ENCODE measurements at places on chromosomes 16 and 17.

- DNase-seq, result peak; percentile 55
These were observed 530 bp downstream of the GSG1L start for GRCh38 chr16:28062847-28063521.

- no peak for DNase-seq
These were observed 712 bp upstream of the SPECC1 start for GRCh38 chr17:20008242-20009051.

DNA sequence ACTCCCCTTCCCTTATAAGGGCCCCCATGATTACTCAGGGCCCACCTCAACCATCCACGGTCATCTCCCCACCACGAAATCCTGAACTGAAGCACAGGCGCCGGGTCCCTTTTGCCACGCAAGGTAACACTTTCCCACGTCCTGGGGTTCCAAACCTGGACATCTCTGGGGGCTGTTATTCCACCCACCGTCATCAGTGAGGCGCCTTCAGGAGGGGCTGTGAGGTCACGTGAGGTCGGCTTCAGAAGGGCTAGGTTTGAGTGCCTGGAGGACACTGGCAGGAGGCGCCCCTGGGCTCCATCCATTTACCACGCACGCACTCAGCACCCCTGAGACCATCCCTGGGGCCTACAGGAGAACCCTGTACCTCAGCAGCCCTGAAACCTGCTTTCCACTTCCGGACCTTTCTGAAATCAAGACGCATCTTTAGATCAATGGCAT lies 4.1 kb downstream of the CD2BP2 start:
- DNase-seq, result no peak

DNA sequence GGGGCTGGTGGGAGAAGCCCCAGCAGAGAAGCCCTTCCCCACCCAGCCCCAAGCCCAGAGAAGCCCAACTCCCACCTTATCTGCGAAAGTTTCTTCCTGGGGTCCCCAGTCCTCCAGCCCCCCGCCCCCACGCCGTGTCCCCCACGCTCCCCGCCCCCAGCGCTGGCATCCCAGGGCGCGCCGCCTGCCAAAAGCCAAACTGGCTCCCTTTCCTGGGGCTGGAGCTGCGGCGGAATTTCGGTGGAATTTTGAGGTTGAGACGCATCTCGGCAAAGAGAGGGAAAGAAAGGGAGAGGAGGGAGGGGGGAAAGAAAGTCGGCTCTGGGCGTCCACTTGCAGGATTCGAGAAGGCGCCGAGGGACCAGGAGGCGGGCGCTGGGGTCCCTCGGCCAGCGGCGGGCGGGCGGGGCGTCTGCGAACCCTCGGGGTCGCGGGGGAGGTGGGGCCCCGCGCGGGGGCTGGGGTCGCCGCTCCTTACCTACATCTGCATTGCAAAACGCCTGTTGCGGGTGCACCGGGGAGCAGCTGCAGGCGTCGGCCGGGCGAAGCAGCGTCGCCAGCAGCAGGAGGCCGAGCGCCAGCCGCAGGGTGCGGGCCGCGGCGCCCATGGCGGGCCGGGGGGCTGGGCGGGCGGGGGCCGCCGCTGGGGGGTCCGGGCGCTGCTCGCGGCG lies 571 bp downstream of the TIMP2 start:
- DNase-seq, result peak; percentile 71

GRCh38 chr16:27287887-27288286 lies 19.3 kb upstream of the NSMCE1 start:
- DNase-seq, result no peak

- no peak for DNase-seq
These were observed 88.3 kb upstream of the PLEKHM1 start for GRCh38 chr17:45578516-45579455.

DNA sequence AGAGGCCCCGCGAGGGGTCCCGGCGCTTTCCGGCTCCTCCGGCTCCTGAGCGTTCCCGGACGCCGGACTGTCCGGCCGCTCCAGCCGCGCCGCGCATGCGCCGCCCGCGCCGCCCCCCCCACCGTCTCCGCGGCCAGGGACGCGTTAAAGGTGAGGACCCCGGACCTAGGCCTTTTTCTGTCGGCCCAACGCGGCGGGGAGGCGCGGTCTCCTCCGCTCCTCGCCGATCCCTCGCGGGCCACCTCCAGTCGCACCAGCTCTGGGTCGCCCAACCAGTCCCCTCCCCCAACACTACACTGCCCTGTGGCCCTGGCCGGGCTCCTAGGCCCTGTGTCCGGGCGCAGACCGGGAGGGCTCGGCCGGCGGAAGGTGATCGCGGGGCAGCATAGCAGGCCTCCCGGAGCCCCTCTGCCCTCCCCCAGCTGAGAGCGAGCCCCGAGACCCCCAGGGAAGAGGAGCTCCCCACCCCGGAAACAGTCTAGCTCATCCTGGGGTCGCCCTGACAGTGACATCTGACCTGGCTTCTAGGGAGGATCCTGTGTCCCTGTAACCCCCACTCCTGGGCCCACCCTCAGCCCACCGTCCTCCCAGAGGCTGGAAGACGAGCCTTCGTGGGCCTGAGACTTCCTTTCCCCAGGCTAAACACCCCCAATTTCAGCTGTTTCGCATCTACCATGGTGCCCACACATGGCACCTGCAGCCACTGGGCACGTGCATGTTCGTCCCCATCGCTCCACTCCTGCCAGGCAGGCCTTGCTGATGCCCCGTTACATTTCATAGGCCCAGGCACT lies 14.7 kb upstream of the BCAR1 start:
- DNase-seq, result peak; percentile 70

DNA sequence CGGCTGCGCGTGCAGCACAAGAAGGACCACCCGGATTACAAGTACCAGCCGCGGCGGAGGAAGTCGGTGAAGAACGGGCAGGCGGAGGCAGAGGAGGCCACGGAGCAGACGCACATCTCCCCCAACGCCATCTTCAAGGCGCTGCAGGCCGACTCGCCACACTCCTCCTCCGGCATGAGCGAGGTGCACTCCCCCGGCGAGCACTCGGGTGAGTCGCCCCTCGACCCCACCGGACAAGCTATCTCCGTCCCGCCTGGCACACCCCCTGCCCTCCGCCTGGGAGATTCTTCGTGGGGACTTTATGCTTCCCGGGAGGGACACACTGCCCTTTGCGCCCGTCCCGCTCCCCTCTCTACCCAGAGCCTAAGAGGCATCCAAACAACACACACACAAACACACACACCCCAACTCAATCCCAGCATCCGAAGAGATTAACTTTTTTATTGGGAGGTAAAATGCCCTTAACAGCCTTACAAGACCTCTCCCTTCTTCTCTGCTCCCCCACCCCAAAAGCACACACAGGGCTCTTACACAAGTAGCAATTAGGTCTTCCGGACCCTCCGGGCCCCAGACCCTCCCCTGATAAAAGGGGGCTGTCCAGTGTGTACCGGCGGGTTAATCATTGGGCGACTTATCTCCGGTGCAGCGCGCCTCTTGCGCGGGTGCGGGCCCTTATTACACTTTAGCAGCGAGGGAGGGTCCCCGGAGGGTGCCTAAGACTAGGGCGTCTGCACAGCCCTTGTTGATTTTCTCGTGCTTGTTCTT lies 2.1 kb downstream of the SOX9 start:
- no peak for DNase-seq

- no peak for DNase-seq
These were observed 727 bp upstream of the TENT4B start for GRCh38 chr16:50152351-50152806.

DNA sequence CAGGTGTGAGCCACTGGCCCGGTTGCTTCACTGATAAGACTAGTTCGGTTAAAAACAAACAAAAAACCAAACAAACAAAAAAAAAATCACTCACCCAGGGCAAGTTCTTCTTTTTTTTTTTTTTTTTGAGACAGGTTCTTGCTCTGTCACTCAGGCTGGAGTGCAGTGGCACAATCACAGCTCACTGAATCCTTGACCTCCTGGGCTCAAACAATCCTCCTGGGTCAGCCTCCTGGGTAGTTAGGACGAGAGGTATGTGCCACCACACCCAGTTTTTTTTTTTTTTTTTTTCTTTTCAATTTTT lies 119.5 kb upstream of the CORO6 start:
- DNase-seq, result no peak

DNA sequence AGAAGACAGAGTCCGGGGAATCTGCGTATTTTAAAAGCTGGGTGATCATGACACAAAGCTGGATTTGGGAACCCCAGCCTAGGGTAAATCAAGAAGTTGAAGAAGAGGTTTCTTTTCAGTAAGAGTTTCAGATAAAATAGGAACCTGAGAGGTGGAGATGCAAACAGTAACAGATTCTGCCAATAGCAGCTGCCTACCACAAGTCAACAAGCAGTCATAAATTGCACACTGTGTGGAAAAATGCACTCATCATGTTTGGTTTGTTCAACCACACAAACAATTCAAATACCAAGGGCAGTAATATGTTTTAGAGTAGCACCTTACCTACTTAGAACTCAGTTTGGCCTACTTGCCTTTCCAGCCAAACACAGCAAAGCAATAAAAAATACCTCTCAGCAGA lies 14.0 kb downstream of the MYO1D start:
- no peak for DNase-seq
